ENCODE measurements at places on chromosomes 6 and 20. TPM values are rescaled to one million over a fixed set of nuclear protein-coding genes. Genes with fewer than 3 reads are reported as not detected.

Gene RFX6
- not detected for total RNA-seq

Gene LGSN
- total RNA-seq = not detected

Gene MAP7
- total RNA-seq = 0.14 TPM

DNA sequence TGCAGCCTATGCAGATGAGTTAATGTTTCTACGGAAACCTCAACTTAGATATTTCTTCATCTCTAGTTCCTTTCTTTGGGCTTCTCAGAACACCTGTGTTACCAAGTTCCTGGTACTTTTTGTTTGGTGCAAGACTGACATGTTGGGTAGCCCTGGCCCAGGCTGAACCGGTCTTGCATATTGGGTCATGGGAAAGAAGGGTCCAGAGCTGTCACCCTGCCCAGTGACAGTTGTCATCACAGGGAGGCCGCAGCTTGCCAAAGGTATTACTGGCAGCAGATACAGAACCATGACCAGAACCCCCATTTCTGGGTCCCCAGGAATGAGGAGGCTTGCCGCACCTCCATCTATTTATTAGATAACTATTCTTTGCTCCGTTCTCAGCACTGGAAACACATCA lies 40.2 kb downstream of the PDYN start:
- H3K4me1 ChIP-seq = no peaks in the 10 kb centered on the region
- no peak overlapping the region for H3K27ac ChIP-seq
- no peak for DNase-seq
- H3K27me3 ChIP-seq = no peaks in the 10 kb centered on the region

DNA sequence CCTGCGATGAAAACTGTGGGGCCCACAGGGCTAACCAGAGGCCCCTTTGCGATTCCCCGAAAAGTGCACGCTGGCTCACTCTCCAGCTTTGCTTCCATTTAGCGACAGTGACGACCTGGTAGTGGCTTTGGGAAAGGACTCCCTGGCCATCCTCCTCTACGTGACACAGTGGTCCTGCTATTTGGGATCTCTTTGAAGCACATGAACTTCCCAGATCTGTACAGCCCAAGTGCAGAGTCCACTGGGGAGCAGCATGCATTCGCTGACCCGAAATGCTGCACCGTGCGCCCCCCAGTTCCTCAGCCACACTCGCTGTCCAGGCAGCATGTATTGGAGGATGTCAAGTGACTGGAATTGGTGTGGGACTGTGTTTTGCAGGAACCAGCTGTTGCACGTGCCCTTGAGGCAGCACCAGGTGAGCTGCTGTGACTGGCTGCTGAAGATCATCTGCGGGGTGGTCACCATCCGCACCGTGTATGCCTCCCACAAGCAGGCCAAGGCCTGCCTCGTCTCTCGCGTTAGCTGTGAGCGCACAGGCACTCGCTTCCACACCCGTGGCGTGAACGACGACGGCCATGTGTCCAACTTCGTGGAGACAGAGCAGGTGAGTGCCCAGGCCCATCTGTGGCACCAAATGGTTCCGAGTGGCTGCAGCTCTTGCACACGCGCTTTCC lies 51.6 kb downstream of the SYNJ2 start:
- no peaks in the 10 kb centered on the region for H3K27me3 ChIP-seq
- no peak overlapping the region for H3K4me3 ChIP-seq
- no peak overlapping the region for H3K27ac ChIP-seq
- H3K36me3 ChIP-seq = peaks cover 44% of the 10 kb centered on the region

GRCh38 chr6:37396571-37397180 lies 36.3 kb upstream of the CMTR1 start:
- no peak for DNase-seq
- no peaks in the 10 kb centered on the region for H3K36me3 ChIP-seq
- no peaks in the 10 kb centered on the region for H3K4me1 ChIP-seq

GRCh38 chr6:21769968-21770367 lies 176.4 kb downstream of the SOX4 start:
- H3K27ac ChIP-seq = no peak overlapping the region
- DNase-seq = no peak
- no peaks in the 10 kb centered on the region for H3K36me3 ChIP-seq

Gene BTNL2
- total RNA-seq = not detected

GRCh38 chr6:27599859-27600532 lies 127.1 kb upstream of the ZNF184 start:
- H3K36me3 ChIP-seq = no peaks in the 10 kb centered on the region
- H3K4me3 ChIP-seq = no peak overlapping the region

Gene SRSF12
- 0.56 TPM for total RNA-seq

DNA sequence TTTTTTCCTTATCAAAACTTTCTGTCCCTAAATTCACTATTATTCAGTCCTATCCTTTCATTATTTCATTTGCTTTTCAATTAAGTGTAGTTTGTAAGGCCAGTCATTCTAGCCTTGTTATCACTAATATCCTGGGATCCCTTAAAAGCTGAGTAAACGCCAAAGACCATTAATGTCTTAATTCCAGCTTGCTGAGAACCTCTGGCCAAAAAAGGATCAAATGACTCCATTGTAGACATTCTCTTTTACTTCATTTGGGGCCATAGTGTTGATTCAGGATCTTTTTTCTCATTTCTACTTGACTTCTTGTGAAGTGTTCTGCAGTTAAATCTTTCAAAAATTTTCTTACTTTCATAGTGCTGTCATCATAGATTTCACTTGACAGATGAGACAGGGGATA lies 379.7 kb downstream of the LAMA2 start:
- H3K27ac ChIP-seq = no peak overlapping the region
- H3K4me3 ChIP-seq = no peak overlapping the region
- no peaks in the 10 kb centered on the region for H3K36me3 ChIP-seq
- H3K4me1 ChIP-seq = no peaks in the 10 kb centered on the region

GRCh38 chr20:46739431-46740213 lies 30.2 kb downstream of the SLC2A10 start:
- H3K4me3 ChIP-seq = no peak overlapping the region
- no peaks in the 10 kb centered on the region for H3K27me3 ChIP-seq
- no peak for DNase-seq
- no peaks in the 10 kb centered on the region for H3K36me3 ChIP-seq

Gene SLC32A1
- total RNA-seq = 0.24 TPM

DNA sequence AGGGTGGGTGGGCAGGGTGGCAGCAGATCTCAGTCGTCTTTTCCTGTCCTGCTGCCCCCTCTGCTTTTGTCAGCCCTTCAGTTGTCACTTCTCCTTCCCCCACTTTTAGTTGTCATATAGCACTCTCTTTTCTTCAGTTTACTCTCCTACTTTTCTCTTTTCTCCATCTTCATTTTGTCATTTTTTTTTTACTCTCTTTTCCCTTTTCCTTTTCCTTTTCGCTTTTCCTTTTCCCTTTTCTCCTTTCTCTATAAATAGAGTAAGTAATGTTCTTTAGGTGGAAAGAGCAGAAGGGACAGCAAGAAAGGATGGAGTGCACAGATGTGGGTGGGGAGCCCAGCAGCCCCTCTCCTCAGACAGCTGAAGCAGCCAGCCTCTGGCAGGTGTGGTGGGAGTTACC lies 108.6 kb downstream of the LRRC1 start:
- H3K27ac ChIP-seq = no peak overlapping the region
- H3K27me3 ChIP-seq = no peaks in the 10 kb centered on the region
- no peak overlapping the region for H3K4me3 ChIP-seq
- H3K4me1 ChIP-seq = no peaks in the 10 kb centered on the region
- no peaks in the 10 kb centered on the region for H3K36me3 ChIP-seq

DNA sequence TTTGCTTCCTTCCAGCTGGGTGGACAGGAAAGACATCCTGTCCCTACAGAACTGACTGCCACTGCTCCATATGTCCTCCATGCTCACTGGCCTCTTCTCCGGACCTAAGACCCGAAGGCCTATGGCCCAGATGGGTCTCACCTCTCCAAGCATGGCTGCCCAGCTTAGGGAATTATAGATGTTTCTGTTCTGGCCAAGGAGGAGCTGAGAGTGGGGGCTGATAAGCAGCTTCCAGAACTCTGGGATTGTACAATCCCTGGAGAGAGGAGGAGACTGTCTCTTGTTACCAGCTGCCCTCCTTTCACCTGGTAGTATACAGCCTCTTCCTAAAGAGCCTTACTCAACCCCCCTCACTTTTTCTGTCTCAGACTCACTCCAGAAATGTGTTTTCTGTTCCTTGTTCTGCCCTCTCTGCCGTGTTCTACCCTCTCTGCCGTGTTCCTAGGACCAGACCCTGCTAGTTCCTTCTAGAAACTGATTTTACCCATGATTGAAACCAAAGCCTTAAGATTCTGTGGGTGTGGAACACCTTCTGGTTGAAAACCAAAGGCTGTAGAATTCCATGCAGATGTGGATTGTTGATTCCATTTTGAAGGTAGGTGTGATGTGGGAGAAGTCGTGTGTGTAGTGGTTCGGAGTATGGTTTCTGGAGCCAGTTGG lies 28.7 kb downstream of the ANKS1A start:
- H3K36me3 ChIP-seq = no peaks in the 10 kb centered on the region
- no peak for DNase-seq
- H3K27me3 ChIP-seq = no peaks in the 10 kb centered on the region
- no peak overlapping the region for H3K27ac ChIP-seq
- H3K4me1 ChIP-seq = peaks cover 7% of the 10 kb centered on the region
- no peak overlapping the region for H3K4me3 ChIP-seq

Gene CLDN20
- not detected for total RNA-seq

Gene LPA
- total RNA-seq = not detected

DNA sequence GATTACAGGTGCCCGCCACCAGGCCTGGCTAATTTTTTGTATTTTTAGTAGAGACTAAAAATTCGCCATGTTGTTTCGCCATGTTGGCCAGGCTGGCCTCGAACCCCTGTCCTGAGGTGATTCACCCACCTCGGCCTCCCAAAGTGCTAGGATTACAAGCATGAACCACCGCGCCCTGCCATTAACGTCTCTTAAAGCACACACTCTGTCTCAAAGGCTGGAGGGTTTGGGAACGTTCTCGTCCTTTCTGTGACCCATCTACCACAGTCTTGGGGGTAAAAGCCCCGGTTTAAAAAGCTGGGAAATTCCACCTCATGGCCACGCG lies 57.8 kb upstream of the ARID1B start:
- peak overlapping the region; percentile 76 for H3K4me3 ChIP-seq
- DNase-seq = no peak
- H3K36me3 ChIP-seq = no peaks in the 10 kb centered on the region
- H3K4me1 ChIP-seq = peaks cover 15% of the 10 kb centered on the region
- no peaks in the 10 kb centered on the region for H3K27me3 ChIP-seq
- H3K27ac ChIP-seq = peak overlapping the region; percentile 70

Gene LAMA4
- total RNA-seq = not detected

- no peak overlapping the region for H3K27ac ChIP-seq
- H3K27me3 ChIP-seq = peaks cover 5% of the 10 kb centered on the region
- no peak overlapping the region for H3K4me3 ChIP-seq
- H3K4me1 ChIP-seq = no peaks in the 10 kb centered on the region
- H3K36me3 ChIP-seq = no peaks in the 10 kb centered on the region
These were observed 2.5 kb downstream of the OVOL2 start for GRCh38 chr20:18055261-18055660.

DNA sequence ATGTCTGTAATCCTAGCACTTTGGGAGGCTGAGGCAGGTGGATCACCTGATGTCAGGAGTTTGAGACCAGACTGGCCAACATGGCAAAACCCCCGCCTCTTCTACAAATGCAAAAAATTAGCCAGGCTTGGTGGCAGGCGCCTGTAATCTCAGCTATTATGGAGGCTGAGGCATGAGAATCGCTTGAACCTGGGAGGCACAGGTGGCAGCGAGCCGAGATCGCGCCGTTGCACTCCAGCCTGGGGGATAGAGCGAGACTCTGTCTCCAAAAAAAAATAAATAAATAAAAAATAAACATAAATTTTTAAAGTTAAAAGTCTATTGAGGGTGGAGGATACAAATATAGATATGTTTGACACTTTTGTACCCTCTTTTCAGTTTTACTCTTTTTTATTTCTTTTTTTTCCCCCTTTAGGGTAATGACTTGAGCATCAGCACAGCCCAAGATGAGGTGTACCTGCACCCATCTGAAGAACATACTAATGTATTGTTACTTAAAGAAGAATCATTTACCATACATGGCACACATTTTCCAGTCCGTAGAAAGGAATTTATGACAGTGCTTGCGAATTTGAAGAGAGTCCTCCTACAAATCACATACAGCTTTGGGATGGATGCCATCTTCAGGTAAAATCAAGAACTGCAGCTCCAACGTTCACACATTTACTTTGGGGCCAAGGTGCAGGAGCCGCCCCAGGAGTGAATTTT lies 368.9 kb downstream of the LAMA2 start:
- no peaks in the 10 kb centered on the region for H3K36me3 ChIP-seq
- H3K4me3 ChIP-seq = no peak overlapping the region
- H3K27me3 ChIP-seq = no peaks in the 10 kb centered on the region
- peak; percentile 1 for DNase-seq
- no peak overlapping the region for H3K27ac ChIP-seq

DNA sequence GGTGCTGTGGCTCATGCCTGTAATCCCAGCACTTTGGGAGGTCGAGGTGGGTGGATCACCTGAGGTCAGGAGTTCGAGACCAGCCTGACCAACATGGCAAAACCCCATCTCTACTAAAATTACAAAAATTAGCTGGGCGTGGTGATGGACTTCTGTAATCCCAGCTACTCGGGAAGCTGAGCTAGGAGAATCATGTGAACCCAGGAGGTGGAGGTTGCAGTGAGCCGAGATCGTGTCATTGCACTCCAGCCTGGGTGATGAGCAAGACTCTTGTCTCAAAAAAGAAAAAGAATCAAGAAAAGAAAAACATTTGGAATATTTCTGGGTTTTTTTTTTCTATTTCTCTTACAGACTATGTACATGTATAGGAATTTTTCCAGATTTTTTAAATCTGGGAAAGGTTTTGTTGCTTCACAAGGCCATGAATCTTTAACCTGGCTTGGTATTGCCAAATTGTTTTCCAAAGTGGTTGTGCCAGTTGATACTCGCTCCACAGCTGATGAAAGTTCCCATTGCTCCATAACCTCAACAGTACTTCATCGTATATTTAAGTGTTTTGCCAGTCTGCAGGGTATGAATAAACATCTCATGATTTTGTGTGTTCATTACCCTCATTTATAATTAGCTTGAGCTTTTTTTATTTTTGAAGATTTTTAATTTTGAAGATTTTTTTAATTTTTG lies 33.5 kb downstream of the RNF217 start:
- no peak overlapping the region for H3K27ac ChIP-seq
- no peaks in the 10 kb centered on the region for H3K36me3 ChIP-seq
- H3K4me1 ChIP-seq = no peaks in the 10 kb centered on the region
- H3K27me3 ChIP-seq = no peaks in the 10 kb centered on the region
- H3K4me3 ChIP-seq = no peak overlapping the region

DNA sequence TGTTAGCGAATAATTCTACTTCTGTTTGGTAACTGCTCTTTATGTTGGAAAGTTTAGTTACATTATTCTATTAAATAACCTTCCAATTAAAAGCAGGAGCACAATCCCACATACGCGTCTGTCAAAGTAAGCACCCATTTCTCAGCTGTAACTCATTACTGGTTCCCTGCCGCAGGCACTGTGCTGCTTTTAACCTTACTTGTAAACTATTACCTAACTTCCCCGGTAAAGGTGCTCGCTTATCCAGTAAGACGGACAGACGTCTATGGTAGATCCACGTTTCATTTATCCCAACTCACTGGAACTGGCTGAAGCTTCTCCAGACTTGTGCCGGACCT lies 529 bp upstream of the ENPP4 start:
- H3K4me3 ChIP-seq = peak overlapping the region; percentile 98
- H3K27ac ChIP-seq = peak overlapping the region; percentile 73
- peaks cover 18% of the 10 kb centered on the region for H3K4me1 ChIP-seq
- no peaks in the 10 kb centered on the region for H3K36me3 ChIP-seq
- no peak for DNase-seq

GRCh38 chr6:70377372-70377771 lies 35.9 kb upstream of the FAM135A start:
- H3K4me1 ChIP-seq = no peaks in the 10 kb centered on the region
- DNase-seq = no peak
- no peak overlapping the region for H3K4me3 ChIP-seq
- H3K27ac ChIP-seq = no peak overlapping the region
- H3K27me3 ChIP-seq = no peaks in the 10 kb centered on the region

- H3K27ac ChIP-seq = peak overlapping the region; percentile 74
- peaks cover 12% of the 10 kb centered on the region for H3K4me1 ChIP-seq
- H3K27me3 ChIP-seq = no peaks in the 10 kb centered on the region
- H3K4me3 ChIP-seq = no peak overlapping the region
These were observed 1.3 kb upstream of the SDCBP2 start for GRCh38 chr20:1330075-1330830.
